ENCODE measurements at places on chromosomes 1 and 21. TPM values are rescaled to one million over a fixed set of nuclear protein-coding genes. Genes with fewer than 3 reads are reported as not detected.

The CHRNB2 gene
- 27.9 TPM for total RNA-seq

The ANGPTL7 gene
- total RNA-seq = not detected

- DNase-seq = no peak
These were observed 208.5 kb upstream of the ADGRL2 start for GRCh38 chr1:81592233-81592632.

GRCh38 chr1:68384872-68385411 is 64.8 kb downstream of the RPE65 start:
- no peak for DNase-seq

- DNase-seq = no peak
These were observed 18.9 kb downstream of the KPNA6 start for GRCh38 chr1:32126770-32127169.

The TFF2 gene
- total RNA-seq = not detected

- no peak for DNase-seq
These were observed 108.8 kb downstream of the TGFBR3 start for GRCh38 chr1:91777196-91777595.

DNA sequence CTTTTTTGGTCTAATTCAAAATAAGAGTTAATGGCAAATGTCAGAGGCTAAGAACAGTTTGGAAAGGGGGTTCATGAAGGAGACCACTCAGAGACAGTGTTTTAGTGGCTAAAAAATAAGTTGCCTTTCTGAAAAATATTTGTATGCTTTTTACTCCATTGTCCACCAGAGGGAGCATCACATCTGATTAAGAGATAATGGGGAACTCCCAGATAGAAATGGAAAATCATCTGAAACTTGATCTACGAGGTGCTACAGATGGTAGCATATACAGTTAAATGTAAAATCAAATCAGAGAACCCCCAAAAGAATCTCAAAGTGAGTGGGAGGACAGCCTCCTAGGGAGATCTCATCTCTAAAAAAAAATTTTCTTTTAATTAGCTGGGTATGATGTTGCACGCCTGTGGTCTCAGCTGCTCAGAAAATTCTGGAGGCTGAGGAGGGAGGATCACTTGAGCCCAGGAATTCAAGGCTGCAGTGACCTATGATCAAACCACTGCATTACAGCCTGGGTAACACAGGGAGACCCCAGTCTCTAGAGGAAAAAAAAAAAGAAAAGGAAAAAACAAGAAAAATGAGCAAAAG is 9.7 kb downstream of the SMYD3 start:
- DNase-seq = no peak

- DNase-seq = no peak
These were observed 25.3 kb downstream of the ZMYND12 start for GRCh38 chr1:42430286-42431135.

- no peak for DNase-seq
These were observed 395.6 kb downstream of the NPHP4 start for GRCh38 chr1:5596651-5597050.

The PADI3 gene
- not detected for total RNA-seq

The ZFP69B gene
- total RNA-seq = 10.9 TPM

DNA sequence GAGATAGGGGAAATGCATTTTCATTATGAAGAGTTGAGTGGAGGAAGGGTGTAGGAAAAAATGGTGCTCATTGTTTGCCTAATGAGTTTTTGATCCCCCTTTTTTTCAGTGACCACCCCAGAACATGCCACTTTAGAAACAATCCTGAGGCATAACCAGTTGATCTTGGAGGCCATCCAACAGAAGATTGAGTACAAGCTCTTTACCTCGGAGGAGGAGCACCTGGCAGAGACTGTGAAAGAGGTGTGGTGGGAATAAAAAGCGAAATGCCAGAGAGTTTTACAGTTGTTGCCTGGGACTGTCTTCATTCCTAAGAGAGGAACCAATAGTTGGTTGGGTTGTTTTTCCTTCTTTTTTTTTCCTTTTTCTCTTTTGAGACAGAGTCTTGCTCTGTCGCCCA is 54.3 kb upstream of the EPHA8 start:
- no peak for DNase-seq

GRCh38 chr1:119279456-119280381 is 88.9 kb upstream of the HAO2 start:
- no peak for DNase-seq

DNA sequence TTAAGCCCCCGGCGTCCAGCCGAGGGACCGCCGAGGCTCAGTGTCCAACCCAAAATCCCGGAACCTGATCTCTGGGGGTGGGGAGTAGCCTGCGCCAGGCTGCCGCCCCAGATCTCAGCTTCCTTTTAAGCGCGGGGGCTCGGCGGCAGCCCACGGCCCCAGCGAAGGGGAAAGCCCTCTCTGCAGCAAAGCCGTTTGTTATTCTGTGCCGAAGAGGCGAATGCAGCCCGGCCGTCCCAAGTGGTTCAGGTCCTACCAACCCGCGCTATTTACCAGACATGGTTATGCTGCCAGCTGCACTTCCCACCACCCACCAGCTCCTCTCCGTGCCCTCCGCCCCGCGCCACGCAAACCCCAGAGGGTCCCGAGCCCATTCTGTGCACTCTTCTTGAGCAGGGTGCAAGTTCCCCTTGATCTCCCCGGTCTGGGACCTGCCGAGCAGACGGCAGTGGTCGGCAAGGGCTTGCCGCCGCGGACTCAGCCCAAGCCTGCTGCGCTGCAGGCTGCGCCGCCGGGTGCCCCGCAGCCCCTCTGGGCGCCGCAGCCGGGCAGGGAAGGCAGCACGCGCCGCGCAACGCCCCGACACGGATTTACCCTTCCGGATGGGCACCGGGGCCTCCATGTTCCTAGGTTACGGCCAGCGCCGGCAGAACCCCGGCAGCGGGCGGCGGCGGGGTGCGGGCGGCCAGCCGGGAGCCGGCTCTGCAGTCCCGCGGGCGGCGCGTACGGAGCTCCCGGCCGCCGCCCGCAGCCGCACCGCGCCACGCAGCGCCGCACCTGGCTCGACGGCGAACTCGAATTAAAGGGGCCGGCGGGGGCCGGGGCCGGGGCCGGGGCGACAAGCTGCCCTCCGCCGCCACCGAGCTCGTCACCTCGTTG is 738 bp upstream of the KCNA2 start:
- peak; percentile 47 for DNase-seq

DNA sequence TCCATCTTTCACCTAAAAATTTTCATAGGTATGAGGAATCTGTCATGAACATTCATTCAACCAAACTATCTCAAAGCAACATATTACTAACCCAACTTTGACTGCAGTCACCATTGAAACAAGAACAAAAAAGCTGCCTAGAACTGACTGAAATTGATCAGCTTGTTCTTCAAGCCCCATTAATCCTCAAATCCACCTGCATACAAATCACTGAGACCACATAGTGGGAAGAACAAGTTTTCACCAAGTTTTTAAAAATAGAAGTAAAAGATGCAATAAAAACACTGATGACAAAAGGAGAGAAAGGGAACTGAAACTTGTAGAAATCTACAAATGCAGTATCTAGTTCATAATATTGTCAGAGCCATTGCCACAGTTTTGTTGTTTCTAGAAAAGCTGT is 6.1 kb downstream of the SORT1 start:
- no peak for DNase-seq

The CLCA2 gene
- total RNA-seq = 0.28 TPM

GRCh38 chr1:12202190-12202497 is 27.7 kb upstream of the VPS13D start:
- no peak for DNase-seq
